AML-193 (cell line): ENCODE measurements at places on chromosomes 16 and 17.

DNA sequence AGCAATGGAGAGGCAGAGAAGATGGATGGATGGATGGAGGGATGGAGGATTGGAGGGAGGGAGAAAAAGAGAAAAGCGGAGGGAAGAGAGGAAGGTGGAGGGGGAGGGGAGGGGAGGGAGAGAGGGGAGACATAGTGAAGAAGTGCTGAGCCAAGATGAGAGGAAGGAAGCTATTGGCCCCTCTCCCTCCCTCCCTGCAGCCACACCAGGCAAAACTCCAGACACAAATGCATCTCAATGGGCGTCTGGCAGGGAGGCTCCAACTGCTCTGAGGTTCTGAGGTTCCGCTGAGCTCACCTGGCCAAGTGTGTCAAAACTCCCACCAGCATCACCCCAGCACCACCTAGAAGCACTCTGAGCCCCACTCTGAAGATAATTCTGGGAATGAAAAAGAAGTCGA, 26.9 kb upstream of the PHB1 start:
- DNase-seq = no peak

GRCh38 chr17:78442648-78443218, 64.3 kb downstream of the PGS1 start:
- DNase-seq = peak; percentile 93

DNA sequence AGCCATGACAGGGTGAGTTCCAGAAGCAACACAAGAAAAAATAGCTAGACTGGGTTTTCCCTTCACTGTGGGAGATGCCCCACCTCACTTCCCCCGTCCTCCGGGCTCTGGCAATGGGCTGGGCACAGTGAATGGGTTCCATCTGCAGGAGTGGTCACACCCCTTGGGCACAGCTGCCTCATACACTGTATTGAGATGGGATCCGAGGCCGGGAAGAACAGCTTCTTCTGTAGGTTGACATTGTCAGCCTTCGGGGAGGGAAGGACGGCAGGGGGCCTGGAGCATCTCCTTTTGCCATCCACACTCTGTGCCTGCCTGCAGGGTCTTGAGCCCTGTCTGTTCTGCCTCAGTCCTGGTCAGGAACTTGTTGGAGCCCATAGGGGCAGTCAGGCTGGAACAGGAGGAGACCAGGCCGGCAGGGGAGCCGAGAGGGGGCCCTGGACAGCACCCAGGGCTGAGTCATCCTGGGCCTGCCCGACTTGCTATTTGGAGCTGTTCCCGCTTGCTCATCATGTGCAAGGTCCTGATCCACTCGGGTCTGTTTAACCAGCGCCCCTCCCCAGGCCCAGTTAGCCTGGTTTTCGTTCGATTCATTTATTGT, 286.7 kb downstream of the SEC14L1 start:
- no peak for DNase-seq

DNA sequence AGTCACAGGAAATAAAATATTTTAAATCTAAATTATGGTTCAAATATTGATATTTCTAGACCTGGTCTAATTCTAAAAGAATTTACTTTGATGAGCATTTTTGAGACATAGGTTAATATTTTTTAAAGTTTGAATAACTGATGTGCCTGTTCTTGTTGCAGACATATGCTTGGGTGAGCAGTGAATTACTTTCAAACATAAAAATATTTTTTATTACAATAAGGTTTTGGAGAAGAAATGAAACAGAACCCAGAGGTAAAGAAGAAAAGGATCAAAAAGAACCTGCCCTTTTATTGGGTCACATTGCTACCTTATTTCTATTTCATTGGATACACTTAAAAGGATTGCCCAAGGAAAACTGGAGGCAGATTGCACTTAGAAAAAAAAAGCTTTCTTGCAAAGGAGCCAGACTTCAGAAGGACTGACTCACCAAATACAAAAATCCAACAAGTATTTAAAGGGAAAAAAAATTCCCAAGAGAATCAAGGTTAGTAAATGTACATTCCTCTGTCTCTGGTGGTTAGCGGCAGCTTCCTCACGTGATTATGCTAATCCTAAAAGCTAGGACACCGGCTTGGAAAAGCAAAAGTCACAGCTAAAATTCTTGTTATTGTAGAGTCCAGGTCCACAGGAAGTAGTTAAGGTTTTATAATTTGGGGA, 18.5 kb downstream of the ENPP7 start:
- no peak for DNase-seq

- no peak for DNase-seq
These were observed 3.9 kb downstream of the ZNF750 start for GRCh38 chr17:82835766-82836512.

DNA sequence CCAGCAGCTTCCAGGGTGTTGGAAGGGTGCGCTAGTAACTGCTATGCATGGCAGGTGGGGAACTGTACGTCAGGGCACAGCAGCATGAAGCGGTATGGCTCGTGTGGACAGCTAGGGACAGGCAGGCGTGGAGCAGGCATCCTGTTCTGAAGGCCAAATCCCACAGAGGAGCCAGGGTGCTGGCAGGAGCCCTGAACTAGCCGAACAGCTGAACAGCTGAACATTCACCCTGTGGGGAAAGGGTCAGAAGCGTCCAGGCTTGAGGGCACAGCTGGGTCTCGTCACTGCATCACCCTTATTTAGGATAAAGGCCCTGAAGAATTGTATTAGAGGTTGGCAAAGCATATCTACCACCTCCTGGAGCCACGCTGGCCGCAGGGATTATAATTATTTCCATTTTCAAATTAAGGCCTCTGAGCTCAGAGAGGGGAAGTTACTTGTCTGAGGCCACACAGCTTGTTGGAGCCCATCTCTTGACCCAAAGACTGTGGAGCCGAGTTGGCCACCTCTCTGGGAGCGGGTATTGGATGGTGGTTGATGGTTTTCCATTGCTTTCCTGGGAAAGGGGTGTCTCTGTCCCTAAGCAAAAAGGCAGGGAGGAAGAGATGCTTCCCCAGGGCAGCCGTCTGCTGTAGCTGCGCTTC, 3.3 kb upstream of the STH start:
- DNase-seq = no peak

DNA sequence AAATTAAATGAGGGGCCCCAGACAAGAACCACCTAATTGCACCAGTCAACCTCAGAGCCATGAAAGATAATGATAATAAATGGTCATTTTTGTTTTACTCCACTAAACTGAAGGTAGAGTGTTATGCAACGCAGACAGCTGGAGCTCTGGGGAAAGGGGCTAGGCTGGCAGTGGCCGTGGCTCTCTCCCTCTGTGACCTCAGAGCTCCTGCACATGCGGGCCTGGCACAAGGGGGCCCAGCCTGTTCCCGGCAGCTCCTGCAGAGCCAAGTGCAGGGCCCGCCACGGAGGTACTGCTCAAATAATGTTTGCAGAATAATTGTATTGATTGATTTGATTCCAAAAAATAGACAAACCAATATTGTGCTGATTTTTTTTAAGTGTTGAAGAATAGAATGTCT, 109.5 kb downstream of the SALL1 start:
- DNase-seq = no peak

- no peak for DNase-seq
These were observed 32.6 kb downstream of the ERN1 start for GRCh38 chr17:64097196-64097936.

- no peak for DNase-seq
These were observed 244.2 kb upstream of the CDH11 start for GRCh38 chr16:65365732-65366715.

DNA sequence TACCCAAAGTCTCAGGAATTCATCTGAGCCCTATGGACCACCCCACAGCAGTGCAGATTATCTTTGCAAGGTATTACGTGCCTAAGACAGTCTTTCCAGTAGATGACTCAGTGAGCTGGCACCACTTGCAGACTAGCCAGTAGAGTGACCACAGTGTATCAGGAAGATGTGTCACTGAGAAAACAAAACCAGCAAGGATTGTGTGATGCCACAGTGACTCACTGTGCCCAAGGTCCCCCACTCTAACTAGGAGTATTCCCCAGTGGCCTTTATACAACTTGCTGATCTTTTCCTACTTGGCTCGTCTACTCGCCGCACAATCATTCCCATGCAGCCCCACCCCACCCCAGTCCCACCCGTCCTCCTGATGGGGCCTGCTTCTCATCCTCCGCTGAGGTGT, 26.8 kb upstream of the PRKCA start:
- peak; percentile 63 for DNase-seq

DNA sequence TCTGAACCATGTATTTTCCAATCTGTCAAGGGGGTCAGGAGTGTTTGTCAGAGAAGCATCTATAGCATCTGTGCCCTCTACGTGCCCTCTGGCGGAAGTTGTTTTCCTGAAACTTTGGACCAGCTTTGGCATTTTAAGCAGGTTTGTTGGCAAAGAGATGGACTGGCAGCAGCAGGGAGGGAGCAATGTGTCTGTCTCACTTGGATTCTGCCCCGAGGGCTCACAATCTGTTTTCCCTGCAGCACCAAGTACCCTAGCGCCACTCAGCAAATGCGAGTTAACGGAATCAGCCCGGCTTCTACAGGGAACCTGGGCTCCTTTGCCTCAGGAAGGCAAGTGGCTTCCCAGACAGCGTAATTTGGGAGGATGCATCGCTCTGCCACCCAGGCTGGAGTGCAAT, 17.4 kb downstream of the DUSP14 start:
- no peak for DNase-seq

GRCh38 chr17:82241926-82242697, 13.3 kb downstream of the SLC16A3 start:
- no peak for DNase-seq

- DNase-seq = peak; percentile 45
These were observed 15.5 kb downstream of the MPO start for GRCh38 chr17:58265271-58265670.

GRCh38 chr16:47611848-47612493, 150.8 kb downstream of the PHKB start:
- DNase-seq = no peak

- DNase-seq = no peak
These were observed 14.5 kb downstream of the SNX11 start for GRCh38 chr17:48121923-48122664.

- no peak for DNase-seq
These were observed 12.4 kb upstream of the P2RX5 start for GRCh38 chr17:3708366-3708765.

- DNase-seq = no peak
These were observed 1.1 kb downstream of the CRAMP1 start for GRCh38 chr16:1613211-1613622.

DNA sequence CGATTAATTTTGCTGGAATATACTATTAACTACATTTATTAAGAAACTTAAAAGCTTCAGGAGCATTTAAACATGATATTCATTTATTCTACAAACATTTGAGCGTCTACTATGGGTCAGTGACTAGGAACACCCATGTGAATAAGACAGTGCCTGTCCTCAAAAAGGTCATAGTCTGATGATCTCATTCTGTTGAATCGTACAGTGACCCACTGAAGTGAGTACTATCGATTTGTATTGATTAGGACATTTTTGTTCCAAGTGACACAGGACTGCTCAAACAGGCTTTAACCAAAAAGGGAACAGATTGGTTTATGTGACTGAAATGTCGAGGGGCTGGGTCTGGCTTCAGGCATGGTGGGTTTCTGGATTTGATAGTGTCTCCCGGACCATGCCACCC, 68.6 kb downstream of the WSB1 start:
- no peak for DNase-seq

DNA sequence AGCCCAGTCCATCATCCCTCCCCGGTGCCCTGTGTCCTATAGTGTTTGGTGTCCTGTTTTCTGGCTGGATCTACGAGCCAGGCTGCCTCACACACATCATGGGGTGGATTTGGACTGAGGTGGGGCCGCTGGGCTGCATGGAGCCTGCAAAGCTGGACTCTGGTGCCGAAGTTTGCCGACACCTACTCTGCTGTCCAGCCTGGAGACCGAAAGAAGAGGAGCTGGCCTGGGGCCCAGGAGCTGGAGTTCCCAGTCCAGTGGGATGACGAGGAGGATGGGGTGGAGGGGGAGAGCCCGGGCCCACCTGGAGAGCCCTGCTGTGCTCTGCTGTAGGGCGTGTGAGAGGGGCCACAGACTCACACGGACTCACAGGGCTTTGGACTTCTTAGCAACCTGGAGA, 40.3 kb upstream of the ENPP7 start:
- DNase-seq = no peak

DNA sequence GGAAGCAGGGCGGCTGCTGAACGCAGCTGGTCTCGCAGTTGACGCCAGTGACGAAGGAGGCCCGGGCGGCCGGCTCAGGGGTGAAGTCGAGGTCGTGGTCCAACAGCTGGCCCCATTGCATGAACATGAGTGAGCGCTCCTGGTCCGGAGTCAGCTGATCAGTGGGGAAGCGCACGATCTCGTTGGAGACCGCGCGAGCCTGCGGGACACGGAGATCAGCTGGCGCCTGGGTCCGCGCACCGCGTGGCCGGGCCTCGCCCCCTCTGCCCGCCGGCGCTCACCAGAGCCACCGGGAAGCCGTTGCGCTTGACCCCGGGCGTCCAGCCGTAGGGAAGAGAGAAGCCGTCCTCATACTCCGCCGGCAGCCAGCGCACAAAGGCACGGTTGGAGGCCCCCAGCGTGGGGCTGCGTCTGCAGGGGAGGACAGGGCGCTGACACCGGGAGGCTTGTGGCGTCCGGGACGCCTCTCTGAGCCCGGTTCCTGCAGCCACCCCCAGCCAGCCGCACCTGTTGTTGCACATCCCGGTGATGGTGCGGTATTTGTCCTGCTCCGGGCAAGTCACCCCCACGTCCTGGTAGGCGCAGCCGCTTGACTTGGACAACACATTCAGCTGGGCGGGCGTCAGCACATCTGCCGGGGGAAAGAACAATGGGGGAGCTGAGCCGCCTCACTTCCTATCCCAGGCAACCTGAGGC, 1.6 kb downstream of the MPO start:
- DNase-seq = no peak

GRCh38 chr17:31491376-31492131, 100.1 kb downstream of the RAB11FIP4 start:
- peak; percentile 31 for DNase-seq

DNA sequence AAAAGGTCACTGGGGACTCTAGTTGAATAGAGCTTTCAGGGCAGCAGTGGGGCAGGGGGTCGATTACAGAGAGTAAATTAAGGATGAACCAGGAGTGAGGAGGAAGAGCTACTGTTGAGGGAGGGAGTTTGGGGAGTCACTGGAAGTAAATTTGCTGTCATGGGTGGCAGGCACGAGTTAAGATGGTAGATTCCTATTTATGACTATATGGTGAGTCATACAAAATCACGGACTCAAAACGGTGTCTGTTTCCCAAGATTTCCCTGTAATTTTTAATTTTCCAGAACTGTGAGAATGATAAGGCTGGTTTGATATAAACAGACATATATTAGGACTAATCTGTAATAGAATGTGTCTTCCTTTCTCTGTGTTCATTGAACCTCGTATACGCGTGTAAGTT, 287.6 kb upstream of the GOT2 start:
- DNase-seq = no peak

DNA sequence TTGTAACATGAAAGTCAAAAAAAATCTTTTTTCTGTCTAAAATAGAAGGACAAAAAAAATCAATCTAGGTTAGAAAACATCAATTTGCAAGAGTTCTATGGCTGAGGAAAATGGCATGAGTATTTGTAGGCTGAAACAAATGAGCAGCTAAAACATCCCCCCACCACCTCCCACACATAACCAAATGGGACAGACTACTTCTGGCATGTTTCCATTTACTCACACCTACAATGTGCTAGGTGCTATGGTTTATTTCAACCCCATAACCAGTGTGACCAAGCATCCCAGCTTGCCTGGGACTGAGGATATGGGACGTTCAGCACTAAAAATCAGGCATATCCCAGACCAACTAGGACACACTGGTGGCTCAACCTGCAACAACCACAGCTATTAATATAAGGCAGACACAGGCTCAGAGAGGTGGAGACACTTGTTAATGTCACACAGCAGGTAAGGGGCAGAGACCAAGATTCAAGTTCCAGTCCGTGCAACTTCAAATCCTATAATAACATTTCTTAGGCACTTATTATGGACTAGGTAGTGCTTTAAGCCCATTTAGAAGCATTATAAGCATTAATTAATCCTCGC, 96.0 kb downstream of the XYLT1 start:
- DNase-seq = no peak
